ENCODE measurements at places on chromosomes 12 and 14.

DNA sequence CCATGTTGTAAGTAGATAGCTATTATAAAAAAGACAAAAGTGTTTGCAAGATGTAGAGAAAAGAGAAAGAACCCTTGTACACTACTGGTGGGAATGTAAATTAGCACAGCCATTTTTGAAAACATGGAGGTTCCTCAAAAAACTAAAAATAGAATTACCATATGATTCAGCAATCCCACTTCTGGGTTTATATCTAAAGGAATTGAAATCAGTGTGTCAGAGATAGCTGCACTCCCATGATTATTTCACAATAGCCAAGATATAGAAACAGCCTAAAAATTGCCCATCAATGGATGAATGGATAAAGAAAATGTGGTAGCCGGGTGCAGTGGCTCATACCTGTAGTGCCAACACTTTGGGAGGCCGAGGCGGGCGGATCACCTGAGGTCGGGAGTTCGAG, 9.2 kb downstream of the PSMC6 start:
- no peak for DNase-seq

DNA sequence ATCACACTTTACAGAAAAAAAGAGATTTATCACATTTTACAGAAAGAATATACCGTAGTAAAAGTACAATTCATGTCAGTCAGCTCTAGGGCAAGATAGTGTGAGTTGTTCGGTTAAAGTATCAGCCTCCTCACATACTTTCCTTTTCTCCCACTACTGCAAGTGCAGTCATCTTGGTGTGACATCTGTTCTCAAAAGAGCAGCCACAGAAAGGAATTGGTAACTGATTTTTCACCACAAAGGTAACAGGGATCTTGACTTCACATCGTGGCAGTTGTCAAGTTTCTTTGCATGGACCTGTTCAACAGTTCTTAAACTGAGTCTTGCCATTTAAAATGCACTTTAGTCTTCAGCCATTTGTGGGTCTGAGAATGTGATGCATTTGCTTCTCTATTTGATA, 5.0 kb upstream of the E2F7 start:
- DNase-seq, result no peak

DNA sequence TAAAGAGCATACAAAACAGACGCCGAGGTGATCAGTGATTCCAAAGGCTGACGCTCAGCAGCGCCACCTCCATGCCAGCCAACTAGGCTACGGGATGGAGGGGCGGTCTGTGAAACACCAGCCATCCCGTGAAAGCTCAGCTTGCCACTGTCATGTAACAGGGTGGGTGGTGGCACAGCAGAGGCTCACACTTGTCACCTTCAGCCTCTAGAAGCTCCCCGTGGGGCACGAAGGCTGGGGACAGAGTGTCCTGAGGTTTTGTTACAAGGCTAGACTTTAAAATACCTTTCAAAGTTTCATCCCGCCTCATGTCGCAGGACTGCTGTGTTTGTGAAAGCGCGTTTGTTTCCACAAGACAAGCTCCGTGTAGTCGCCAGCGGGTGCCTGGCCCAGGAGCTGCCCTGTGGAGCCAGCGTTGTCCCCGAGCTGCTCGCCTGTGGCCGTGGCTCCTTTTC, 20.7 kb downstream of the XRCC3 start:
- no peak for DNase-seq

GRCh38 chr14:90693413-90693812, 122.8 kb downstream of the TTC7B start:
- no peak for DNase-seq
